ENCODE measurements at places on chromosomes 7 and 10.

DNA sequence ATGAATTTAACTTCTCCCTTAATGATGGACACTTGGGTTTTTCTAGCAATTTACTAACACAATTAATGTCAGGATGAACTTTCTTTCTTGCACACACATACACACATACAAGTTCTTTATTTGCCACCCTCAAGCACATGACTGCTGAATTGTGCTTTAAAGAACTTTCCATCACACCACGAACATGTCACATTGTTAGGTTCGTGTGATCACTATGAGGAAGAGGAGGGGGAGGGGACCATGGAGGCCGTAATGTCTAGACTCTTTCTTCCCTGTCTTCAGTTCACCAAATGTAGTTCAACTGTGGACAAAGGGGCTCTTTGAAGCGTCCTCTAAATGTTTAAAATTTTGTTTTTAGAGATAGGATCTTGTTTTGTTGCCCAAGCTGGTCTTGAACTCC, 31.0 kb downstream of the NUP42 start:
- DNase-seq: no peak

DNA sequence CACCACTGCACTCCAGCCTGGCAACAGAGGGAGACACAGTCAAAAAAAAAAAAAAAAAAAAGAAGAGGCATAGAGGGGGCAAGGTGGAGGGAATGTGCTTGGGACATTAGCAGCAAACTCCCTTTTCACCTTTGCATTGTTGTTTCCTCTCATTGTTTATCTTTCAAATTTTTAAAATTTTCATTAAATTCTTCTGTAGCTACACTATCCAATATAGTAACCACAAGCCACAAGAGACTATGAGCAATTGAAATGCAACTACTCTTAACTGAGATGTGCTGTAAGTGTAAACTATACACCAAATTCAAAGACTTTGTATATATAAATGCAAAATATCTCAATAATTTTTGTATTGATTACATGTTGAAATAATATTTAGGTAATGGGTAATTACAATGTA, 43.4 kb downstream of the EBLN1 start:
- no peak for DNase-seq

DNA sequence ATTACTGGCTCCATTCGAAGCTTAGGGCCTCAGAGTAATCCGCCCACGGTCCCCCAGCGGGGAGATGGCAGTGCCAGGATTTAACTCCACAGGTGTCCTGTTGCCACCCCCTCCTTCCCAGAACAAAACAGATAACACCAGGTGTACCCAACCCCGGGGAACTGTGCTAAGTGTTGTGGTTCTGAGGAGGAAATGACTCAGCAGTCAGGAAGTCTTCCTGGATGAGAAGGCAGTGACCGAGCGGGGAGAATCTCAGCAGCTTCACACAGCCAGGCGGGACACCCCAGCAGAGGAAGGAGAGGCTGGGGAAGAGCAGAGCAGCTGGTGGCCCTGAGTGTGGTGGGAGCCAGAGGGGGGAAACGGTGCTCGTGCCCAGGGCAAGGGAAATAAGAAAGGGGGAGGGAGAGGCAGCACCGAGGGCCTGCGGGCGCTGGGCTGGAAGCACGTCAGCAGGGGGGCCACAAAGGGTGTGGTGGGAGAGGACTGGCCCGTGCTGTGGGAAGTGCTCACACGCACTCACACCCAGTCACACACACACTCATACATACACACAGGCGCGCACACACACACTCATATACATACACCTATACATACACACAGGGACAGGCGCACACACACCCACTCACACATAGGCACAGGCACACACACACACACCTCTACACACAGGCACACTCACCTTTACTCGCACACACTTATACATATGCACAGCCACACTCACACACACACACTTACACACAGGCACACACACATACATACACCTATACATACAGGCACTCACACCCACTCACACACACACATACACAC, 59.8 kb upstream of the CHST15 start:
- DNase-seq: no peak

GRCh38 chr7:114949231-114949630, 27.3 kb downstream of the MDFIC start:
- DNase-seq: no peak

- no peak for DNase-seq
Measured at GRCh38 chr7:85065306-85065705, 121.5 kb downstream of the SEMA3D start.

GRCh38 chr10:49549640-49550346, 10.9 kb upstream of the ERCC6 start:
- DNase-seq: no peak

DNA sequence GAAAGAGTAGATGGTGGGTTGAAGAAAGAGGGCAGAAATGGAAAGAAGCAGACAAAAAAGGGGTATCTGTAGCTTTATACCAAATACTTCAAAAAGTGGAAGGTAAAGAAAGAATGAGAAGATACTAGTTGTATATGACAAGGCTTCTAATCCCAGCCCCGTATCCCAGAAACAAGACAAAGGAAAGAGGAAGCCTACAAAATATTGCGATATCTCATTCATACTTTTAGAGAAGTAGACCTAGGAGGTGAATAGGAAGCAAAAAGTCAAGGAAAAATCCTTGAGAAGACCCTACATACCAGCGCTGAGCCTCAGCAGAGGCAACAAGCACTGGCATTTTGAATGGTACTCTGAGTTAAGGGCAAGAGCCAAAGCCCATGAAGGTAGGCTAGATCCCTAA, 26.6 kb downstream of the PHTF2 start:
- DNase-seq: no peak

- DNase-seq: no peak
Measured at GRCh38 chr10:43192884-43193283, 54.6 kb downstream of the CSGALNACT2 start.

- no peak for DNase-seq
Measured at GRCh38 chr7:4072161-4072925, 609.8 kb upstream of the FOXK1 start.

GRCh38 chr10:14438057-14438456, 107.3 kb upstream of the FRMD4A start:
- no peak for DNase-seq

- DNase-seq: no peak
Measured at GRCh38 chr10:87696922-87697745, 37.5 kb downstream of the PAPSS2 start.

All from NCI-H187 (cell line).